Activated CD4-positive, alpha-beta T cell treated with anti-CD3 and anti-CD28 coated beads, Interleukin-2, amount 10 ng/mL, durations not matched to agents 24 days and 14 days (primary cell): ENCODE measurements at places on chromosomes 12 and 14.
A peak's percentile ranks its signal among the peaks of the same experiment; 100 is the strongest.

DNA sequence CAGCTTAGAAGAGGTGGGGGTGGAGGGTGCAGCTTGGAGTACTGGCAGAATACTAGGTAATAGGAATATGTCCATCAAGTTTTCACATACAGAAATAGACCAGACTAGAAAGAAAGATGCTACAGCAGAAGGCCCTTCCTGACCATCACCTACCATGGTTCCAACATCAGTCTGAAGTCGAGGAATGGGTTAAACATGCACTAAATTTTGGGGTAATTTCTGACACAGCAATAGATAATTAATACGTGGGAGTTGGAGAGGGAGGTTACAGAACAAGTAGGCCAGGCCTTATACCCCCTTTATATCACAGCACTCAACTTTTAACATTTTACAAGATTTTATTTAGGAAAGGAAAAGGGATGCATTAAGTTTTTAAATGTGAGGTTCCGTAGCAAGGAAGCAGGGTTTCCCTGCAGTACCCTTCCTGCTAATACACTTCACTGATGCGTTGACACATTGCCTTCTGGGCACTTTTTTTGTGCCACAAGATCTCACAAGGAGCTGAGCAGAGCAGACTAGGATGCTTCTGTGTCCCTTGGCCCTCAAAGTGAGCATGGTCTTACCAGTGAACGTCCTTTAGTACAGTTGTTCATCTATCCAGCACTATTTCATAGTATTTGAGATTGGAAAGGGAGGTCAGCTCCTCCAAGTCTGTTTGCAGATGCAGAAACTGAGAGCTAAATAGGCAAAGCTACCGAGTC lies 50.8 kb downstream of the EID3 start:
- no peak for DNase-seq

GRCh38 chr12:89395712-89396111 lies 43.4 kb upstream of the DUSP6 start:
- DNase-seq = no peak

GRCh38 chr12:3896356-3896755 lies 23.2 kb upstream of the PARP11 start:
- no peak for DNase-seq

DNA sequence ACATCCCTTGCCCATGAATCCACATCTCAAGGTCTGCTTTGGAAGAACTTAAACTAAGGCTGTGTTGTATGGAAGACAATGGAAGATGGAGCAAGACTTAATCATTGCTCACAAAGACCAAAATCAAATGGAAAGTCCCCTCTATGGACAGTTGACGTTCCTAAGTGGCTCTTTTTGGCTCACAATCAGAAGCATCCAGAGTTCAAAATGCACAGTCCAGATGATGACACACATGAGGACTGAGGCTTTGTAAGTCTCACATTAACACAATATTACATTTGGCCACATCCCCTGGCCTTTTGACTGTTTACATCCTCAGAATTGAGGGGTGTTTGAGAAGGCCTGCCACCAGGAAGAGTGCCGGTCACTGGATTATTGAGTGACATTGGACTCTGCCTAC lies 122.3 kb upstream of the CPM start:
- DNase-seq = no peak

- DNase-seq = no peak
Measured at GRCh38 chr12:45349916-45350315, 134.0 kb downstream of the ANO6 start.

DNA sequence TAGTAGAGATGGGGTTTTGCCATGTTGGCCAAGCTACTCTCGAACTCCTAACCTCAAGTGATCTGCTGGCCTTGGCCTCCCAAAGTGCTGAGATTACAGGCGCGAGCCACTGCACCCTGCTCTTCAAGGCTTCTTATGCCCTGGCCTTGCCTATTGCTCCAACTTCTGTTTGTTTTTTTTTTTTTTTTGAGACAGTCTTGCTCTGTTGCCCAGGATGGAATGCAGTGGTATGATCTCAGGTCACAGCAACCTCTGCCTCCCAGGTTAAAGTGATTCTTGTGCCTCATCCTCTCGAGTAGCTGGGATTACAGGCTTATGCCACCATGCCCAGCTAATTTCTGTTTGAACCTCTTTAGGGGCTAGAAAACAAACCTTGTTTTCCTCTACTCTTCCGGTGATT lies 6.0 kb upstream of the ABCD4 start:
- no peak for DNase-seq

GRCh38 chr14:34005901-34006300 lies 55.0 kb upstream of the EGLN3 start:
- no peak for DNase-seq

DNA sequence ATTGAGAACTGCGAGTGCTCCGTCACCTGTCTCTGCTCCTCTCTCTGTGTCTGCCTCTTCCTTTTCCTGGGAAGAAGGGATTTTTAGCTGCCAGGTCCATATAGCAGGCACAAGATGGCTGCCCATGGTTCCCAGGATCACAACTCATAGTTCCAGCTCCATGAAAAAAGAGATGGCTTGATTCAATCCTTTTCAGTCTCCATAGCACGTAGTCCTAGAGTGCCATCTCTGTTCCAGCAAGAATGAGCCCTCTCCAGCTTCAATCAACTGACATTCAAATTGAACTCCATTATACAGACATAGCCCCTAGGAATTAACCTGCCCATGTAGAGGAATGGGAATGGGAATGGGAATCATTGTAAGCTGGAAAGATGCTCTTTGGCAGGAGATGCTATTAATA lies 34.7 kb upstream of the RTRAF start:
- DNase-seq = no peak

DNA sequence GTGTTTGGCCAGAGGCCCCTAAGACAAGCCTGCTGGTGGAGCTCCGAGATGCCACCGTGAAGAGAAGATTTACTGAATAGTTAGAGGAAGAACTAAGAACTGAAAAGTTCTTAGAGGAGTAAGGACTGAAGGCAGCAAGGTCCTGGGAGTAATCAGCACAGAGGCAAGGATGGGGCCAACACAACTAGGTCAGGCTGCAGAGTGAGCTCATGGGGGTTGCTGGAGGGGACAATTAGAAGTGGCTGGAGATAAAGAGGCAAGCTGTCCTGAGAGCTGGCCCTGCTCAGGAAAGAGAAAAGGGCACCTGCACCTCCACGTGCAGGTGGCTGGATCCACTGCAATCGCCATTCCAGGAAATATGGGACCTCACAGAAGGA lies 52.7 kb downstream of the NFKBIA start:
- no peak for DNase-seq

DNA sequence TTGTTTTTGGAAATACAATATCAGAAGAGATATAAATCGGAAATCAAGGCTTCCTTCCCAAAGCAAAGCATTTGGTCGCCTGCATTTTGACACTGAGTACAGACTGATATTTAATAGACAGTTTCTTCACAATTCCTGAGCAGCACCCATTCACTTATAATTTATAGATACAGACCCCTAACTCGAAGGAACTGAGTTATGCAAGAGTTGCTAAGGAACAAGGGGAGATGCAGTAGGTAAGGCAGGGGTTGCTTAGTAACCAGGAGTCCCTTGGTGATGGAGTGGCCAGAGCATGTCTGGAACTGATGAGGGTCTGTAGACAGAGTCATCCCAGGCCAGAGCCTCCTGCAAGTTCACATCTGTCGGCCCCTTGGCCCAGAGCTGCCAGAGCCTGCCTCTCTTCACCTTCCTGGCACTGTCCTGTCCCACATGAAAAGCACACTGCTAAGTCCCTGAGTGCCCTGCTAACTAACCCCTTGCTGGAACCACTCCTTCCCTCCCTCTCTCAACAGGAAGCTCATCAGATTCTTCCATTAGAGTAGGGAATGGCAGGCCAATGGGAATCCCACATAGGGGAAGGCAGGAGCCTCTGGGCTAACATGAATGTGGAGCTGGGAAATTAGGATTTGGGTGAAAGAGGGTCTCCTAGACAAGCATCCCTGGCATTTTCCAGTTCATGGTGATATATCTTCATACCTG lies 3.6 kb upstream of the DHRS2 start:
- DNase-seq = no peak

GRCh38 chr12:49867570-49868341 lies 24.9 kb upstream of the BCDIN3D start:
- no peak for DNase-seq

- DNase-seq = no peak
Measured at GRCh38 chr12:52093346-52093745, 13.8 kb downstream of the SMIM41 start.

DNA sequence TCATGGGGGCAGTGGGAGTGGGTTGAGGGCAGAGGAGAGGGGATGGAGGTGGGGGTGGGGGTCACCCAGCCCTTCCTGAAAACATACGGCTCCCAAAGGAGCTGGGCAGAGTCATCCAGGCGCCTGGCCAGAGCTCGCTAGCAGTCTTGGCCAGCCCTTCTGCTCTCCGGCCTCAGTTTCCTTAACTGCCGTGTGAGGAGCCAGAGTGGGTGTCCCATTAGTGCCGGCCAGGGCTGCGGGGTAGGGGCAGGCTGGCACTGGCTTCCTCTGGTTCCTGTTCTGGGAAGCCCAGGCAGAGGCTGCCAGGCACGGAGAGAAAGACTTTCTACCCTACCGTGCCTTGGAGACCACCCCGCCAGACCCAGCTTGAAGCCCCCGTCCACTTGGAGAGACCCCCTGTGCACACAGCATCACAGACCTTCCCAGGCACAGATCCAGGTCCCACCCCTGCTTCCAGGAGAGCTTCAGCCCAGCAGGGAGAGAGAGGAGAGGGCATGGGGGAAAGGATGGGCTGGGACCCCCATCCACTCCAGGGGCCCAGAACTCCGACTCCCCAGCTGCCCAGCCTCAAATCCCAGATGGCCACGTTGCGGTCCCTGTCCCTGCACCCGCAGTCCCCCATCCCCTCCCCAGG lies 93.3 kb downstream of the RFLNA start:
- DNase-seq = no peak

DNA sequence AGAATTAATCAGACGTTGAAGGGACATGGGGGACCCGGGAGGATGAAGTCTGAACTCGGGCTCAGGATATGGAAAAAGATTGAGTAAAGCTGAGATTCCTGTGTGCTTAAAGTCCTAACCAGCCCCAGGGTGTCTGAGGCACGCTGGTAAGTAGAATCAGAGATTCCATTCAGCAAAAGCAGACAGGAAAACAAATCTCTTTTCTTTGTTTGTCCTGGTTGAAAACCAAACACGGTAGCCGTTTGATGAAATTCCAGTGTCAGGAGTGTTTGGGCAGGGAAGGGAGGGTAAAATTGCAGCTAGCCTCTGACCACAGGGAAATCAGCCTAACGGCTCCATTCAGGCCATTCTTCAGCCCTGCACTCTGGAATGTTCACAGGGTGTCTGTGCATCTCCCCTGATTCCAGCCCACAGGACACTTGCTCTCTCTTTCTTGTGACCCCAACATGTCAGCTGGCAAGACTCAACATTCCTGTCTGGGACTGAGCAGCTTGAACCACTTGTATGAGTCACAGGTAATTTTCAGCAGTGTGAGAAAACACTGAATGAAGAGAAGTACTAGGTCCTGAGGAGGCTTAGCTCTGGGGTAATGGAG lies 31.0 kb downstream of the NINJ2 start:
- peak; percentile 57 for DNase-seq

GRCh38 chr12:105032703-105033357 lies 46.7 kb downstream of the NOPCHAP1 start:
- no peak for DNase-seq

GRCh38 chr12:75646329-75647210 lies 135.2 kb upstream of the KRR1 start:
- DNase-seq = no peak

GRCh38 chr14:75372260-75372659 lies 55.6 kb upstream of the JDP2 start:
- DNase-seq = no peak

- no peak for DNase-seq
Measured at GRCh38 chr12:5514016-5514415, 82.1 kb downstream of the NTF3 start.

- DNase-seq = peak; percentile 90
Measured at GRCh38 chr12:124713436-124714082, 146.1 kb upstream of the NCOR2 start.

GRCh38 chr14:49982501-49982951 lies 89.6 kb downstream of the ARF6 start:
- DNase-seq = no peak

- DNase-seq = peak; percentile 80
Measured at GRCh38 chr12:123761841-123762714, at the start of gene DNAH10. DNAH10 (plus strand) TSS chr12:123762301; CDS start chr12:123762337, 36 bp downstream.

GRCh38 chr12:24754690-24755638 lies 193.9 kb downstream of the BCAT1 start:
- no peak for DNase-seq
